ENCODE measurements at places on chromosomes 6 and 20.

GRCh38 chr20:6614836-6615235, 152.7 kb upstream of the BMP2 start:
- DNase-seq: no peak

DNA sequence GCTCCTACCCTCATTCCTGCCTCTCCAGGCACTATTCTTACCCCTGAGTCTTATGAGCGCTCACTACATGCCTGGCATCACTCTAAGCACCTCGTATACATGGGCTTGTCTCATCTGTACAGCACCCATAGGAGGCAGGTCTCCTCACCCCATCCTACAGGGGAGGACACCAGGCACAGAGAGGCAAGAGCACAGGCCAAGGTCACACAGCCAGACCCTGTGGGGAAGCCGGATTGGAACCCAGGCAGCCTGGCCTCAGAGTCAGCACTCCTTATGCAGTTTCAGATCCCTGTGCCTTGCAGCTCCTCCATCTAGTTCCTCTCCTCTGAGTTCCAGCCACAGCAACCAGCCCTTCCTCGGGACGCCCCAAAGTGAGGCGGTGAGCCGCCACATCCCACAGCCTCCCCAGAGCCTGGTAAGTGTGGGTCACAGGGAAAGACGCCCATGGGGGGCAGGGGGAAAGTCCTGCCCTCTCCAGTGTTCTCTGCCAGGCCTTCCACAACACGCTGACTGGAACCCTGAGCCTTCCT, 103.3 kb downstream of the NFATC2 start:
- no peak for DNase-seq

DNA sequence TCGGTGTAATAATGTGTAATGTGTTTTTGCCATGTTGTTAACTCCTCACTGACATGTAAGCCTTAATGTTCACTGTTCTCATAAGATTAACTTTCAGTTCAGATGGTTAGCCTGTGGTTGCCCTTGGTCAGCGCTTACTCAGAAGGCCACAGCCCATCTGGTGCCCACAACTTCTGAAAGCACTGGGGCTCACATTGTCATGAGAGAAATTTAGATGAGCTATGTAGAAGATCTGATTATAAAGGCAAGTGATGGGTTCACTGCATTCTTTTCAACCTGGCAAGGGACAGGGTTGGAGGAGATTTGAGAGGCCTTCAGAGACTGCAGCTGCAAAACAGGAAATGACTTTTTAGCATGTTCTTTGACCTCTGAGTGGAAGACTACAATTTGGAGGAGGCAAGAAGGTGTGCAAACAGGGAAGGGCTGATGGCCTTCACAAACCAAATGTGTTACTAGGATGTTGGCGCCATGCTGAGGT, 242.3 kb upstream of the SUPT3H start:
- peak; percentile 15 for DNase-seq

DNA sequence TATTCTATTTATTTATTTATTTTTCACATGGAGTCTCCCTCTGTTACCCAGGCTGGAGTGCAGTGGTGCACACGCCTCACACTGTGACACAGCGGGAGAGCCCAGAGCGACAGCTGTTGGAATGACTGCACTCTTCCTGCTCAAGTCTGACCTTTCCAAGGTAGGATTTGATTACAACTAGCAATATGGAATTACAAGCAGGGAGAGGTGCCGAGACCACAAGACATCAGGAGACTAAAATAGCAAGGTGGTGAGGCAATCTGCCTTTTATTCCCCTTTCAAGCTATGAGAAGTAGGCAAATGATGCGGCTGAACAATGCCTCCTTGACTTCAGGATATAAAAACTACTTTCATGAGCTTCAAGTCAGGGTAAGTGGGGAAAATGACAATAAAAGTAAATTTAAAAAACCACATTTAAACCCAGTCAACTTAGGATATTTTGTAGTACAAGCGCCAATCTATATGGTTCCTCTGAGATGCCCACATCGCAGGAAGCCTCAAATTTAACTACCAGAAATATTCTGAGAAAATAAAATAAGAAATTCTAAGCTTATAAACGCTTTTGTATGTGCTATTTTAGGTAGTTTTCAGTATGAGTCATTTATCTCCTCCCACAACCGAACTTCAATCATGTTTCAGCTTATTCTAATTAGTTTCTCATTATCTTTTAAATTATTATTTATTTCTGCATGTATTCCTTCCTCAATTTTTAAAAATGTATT, 146.9 kb upstream of the SGK1 start:
- DNase-seq: no peak

DNA sequence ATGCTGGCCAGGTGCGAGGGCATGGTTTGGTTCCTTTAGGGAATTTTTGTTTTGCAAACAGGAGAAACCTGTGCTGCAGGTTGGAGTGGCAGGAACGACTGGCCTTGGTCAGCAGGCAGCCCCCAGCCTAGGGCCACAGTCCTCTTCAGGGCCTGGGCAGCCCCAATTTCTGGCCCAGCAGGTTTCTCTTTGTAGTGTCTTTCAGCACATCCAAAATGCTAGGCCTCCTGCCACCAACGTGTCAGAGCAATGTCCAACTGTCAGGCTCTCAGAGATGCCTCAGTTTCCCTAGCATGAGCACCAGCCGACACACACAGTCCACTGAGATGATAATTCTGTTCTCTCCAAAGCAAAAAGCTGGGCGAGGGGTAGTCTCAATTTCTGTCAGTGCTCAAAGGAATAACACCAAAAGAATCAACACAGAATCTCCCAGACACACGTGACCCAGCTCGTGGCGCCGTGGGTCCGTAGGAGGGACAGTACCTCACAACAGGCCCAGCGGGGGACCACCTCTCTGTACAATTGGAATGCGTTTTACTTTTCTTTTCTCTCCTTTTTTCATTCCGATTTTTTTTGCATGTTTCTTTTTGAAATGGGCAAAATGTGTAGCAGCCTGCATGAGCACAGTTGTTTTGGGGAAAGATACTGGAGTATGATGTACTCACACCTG, 125.9 kb downstream of the TAF4 start:
- no peak for DNase-seq
